Umbilical cord (tissue), 2 donors: ENCODE measurements at places on chromosomes 1 and 21. TPM values are rescaled to one million over a fixed set of nuclear protein-coding genes. Genes with fewer than 3 reads are reported as not detected.
A peak's percentile ranks its signal among the peaks of the same experiment; 100 is the strongest.

DNA sequence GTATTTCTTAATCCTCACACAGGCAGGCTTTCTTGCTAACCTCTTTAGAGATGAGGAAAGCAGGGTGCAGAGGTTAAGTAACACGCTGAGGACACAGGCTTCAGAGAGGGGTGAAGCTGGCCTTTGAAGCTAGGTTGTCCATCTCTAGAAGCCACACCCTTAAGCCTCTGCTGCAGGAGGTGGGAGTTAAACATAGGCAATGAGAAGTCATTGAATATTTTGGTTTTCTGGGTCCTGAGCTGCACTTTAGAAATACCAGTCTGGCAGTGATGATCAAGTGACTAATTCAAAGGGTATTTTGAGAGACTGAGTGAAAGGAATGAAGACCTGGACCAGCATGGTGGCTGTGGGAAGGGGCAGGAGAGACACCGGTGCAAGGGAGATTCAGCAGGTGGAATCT, 9.9 kb downstream of the KCNJ15 start:
- no peak for DNase-seq

SEC22B gene
- total RNA-seq = 74.2 TPM

GRCh38 chr1:88311265-88311664, 372.8 kb upstream of the PKN2 start:
- peak; percentile 15 for DNase-seq

SYDE2 gene
- total RNA-seq = 56.8 TPM

DNA sequence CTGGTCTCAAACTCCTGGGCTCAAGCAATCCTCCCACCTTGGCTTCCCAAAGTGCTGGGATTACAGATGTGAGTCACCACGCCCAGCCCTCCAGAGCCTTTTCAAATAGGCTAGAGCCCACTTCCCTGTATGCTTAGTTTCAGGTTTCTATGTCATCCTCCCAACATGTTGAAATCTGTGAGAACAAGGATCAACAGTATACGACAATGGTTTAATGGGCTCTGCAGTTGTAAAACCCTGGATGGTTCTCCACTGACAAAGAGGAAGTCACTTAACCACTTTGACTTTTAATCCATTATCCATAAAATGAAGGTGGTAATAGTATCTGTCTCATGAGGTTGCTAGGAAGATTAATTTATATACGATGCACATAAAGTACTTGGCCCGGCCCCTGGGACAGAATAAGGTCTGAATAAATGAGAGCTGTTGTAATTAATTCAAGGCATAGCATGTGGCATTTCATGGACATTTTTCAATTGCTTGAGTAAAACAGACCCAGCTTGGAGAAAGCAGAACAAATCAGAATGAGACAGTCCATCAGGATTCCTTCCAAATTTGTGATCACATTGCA, 113.9 kb upstream of the ZNF648 start:
- no peak for DNase-seq

GRCh38 chr21:41620982-41621381, 113.0 kb upstream of the TMPRSS2 start:
- DNase-seq = no peak

DNA sequence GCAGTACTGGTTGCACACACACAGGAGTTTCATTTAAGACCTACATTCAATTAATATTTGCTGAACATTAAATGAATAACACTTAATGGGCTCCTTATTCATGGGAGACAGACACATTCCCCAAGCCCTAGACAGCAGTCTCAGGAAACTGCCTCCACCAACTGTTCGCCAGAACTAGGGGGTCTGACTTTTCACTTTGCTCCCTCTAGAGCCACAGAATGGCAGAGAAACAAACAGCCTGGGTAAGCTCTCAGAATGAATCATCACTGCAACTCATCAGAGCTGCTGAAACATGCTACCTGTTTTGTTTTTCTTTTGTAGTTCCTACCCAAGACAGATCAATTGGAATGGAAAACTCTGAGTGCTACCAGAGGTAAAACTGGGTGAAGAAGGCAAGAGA, 31.7 kb downstream of the ELK4 start:
- peak; percentile 52 for DNase-seq

GRCh38 chr1:47901001-47901575, 96.1 kb downstream of the TRABD2B start:
- DNase-seq = no peak

DNA sequence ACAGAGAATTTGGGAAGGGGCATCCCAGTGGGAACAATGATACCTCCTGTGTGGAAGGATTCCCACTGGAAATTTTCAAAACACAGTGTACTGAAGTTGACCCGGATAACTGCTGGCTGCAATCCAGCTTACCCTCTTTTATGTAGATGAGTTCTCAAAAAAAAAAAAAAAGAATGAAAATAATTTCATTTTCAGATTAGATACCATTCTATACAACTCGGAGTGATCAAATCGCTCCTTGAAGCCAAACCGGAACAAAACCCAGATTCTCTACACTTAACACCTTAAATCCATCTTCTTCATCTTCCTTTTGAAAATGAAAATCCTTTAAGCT, 69.1 kb downstream of the KAZN start:
- DNase-seq = peak; percentile 40

TXLNA gene
- 40.9 TPM for total RNA-seq

CFHR1 gene
- 5.5 TPM for total RNA-seq

- DNase-seq = no peak
Observed at GRCh38 chr1:221908573-221908972, 166.7 kb upstream of the DUSP10 start.

GRCh38 chr1:230073371-230074035, 6.5 kb downstream of the GALNT2 start:
- DNase-seq = no peak

- DNase-seq = no peak
Observed at GRCh38 chr1:157154291-157154690, 16.1 kb upstream of the ETV3 start.

DNA sequence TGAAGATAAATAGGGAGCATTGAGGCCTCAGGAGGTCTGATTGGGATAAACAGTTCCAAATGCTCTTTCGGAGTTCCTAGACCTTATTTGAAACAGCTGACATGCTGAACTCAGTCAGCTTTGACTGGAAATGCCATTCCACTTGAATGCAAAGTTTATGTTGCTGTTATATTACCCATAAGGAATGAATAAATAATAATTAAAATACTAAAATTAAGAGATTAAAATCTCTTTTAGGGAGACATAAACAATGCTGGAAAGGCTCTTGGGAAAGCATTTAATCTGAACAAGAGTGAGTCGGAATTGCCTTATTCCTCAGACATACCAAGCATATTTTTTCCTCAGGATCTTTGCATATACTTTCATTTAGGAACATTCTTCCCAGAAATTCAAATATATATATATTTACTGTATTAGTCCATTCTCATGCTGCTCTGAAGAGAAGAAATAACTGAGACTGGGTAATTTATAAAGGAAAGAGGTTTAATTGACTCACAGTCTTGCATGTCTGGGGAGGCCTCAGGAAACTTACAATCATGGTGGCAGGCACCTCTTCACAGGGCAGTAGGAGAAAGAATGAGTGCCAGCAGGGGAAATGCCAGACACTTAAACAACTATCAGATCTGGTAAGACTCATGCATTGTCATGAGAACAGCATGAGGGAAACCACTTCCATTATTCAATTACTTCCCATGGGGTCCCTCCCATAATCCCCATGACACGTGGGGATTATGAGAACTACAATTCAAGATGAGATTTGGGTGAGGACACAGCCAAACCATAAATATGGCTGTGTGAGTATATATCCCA, 318.2 kb upstream of the PLXNA2 start:
- DNase-seq = no peak

MIXL1 gene
- total RNA-seq = 1.4 TPM

KISS1 gene
- not detected for total RNA-seq

KRTAP13-2 gene
- total RNA-seq = 1.2 TPM

MSH4 gene
- 0.24 TPM for total RNA-seq

CCDC185 gene
- total RNA-seq = not detected

KRTAP22-1 gene
- total RNA-seq = not detected

DNA sequence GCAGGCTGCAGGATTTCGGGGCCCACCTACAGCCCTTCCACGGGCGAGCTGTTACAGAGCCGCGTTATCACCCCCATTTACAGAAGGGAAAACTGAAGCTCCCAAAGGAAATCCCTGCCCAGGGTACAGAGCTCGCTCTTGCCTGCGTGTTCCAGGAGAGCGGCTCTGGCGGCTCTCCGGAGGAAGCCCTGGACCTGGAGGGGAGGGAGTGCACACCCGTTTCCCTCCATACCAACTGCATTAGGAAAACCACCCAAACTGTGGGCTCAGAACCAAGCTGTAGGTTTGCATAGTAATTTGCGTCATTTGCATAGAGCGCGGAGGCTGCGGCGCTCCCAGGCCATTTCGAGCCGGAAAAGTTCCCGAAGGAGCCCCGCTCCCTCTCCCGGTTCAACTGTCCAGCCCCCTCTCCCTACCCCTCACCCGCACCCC, 24.7 kb upstream of the ADGRB2 start:
- DNase-seq = peak; percentile 91

DNA sequence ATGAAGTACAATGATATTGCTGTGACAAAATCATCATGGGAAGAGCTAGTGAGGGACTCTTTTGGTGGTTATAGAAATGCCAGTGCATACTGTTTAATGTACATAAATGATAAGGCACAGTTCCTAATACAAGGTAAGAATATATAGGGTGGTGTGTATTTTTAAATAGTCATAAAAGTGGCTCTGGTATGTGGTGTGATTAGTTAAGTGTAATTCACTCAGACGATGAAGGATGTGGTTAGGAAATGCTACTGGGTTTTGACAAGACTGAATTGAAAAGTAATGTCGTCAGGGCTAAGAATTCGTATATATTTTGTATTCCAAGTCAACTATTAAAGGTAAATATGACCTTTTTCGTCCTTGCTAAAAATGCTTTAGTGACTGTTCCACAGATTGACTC, 101.7 kb downstream of the USP25 start:
- no peak for DNase-seq

DNA sequence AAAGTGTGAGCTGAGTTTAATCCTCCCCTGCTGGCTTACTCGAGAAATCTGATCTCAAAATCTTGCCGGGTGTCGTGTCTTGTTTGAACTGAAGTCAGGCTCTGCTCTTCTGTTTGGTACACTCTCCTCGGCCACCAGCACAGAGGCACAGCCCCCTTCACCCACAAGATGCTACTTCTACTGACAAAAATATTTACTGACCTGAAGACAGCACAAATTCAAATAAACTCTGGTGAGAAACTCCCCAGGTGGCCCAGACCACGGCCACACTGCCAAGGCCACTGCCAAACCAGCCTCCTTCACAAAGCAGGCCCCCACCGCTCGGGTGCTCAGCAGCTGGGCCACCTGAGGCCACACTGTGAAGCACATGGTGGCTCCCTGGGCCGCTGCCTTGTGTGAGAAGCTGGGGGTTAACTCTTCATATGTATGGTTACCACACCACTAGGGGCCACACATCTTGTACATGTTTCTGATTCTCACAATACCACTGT, 80.6 kb downstream of the TGFBR3 start:
- DNase-seq = no peak

GRCh38 chr1:182575540-182576149, 13.4 kb downstream of the RNASEL start:
- DNase-seq = peak; percentile 44

DNA sequence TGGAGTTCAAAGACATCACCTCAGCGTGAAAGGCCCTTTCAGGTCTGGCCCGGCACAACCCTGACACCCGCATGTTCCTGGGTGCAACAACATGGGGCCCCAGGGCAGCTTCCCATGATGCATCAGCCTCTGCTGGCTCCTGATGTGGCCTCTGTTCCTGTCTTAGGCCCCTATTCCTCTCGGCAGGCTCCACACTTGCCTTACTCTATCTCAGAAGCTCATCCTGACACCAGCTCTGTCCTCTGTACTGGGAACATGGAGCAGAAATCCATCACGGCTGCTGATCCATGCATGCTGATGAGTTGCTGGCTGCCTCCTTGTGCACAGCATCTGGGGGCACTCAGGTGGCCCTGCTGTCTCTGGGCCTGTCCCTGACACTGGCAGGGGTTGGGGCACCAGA, 74.6 kb downstream of the ADARB1 start:
- no peak for DNase-seq

- DNase-seq = no peak
Observed at GRCh38 chr21:42847726-42848125, 31.6 kb downstream of the WDR4 start.

DCDC2B gene
- total RNA-seq = 0.72 TPM

RGS8 gene
- total RNA-seq = 5.3 TPM

- no peak for DNase-seq
Observed at GRCh38 chr1:203168256-203168786, 7.3 kb downstream of the MYBPH start.

FLG2 gene
- total RNA-seq = 2.4 TPM
